ENCODE measurements at places on chromosomes 4 and X.
A peak's percentile ranks its signal among the peaks of the same experiment; 100 is the strongest.

- DNase-seq = no peak
Observed at GRCh38 chr4:174265916-174266315, 17.6 kb downstream of the FBXO8 start.

DNA sequence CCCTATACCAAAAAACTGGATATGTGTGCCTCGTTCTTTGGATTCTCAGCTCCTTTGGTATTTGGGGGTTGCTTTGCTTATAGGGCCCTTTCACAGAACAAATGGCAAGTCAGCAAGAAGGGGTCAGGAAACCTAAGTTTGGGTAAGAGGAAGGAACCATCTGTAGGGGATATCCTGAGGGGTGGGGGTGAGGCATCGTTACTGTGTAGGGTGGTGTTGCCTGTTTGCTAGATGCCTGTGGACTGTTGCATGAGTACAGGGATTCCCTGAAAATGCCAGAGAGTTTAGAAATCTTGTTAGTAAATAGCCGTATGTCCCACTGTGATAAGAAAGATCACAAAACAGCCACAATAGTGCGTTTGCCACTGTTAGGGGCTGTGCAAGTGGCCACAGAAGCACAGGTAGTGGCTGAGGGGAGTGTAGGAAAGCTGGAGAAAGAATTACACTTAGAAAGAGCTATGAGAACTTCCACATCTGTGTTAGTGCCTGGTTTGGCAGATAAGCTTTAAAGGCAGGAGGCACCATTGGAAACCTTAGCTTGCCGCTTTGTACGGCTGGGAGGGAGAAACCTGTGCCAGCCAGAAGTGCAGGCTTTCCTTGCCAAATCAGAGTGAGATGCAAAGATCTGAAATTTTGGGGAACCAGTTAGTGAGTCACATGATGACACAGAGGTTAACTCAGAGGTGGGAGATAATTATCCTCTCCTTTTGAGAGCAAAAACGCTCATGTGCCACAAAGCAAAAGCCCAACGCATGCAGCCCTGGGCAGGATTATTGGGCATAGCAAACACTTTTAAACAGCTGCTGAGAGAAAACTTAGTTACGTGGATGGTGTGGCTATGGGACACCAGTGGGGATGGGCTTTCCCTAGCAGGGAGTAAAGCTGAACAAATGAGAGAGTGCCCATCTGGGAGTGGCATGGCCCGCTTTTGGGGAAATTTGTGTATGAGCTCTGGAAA is 343.7 kb downstream of the ARAP2 start:
- DNase-seq = no peak

DNA sequence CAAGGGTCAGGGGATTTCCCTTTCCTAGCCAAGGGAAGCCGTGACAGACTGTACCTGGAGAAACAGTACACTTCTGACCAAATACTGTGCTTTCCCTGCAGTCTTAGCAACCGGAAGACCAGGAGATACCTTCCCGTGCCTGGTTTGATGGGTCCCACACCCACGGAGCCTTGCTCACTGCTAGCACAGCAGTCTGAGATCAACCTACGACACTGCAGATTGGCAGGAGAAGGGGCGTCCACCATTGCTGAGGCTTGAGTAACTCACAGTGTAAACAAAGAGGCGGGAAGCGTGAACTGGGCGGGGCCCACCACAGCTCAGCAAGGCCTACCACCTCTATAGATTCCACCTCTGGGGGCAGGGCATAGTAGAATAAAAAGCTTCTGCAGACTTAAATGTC is 48.7 kb upstream of the SRD5A3 start:
- DNase-seq = no peak

- DNase-seq = peak; percentile 12
Observed at GRCh38 chr4:153189016-153189801, 15.0 kb upstream of the TRIM2 start.

DNA sequence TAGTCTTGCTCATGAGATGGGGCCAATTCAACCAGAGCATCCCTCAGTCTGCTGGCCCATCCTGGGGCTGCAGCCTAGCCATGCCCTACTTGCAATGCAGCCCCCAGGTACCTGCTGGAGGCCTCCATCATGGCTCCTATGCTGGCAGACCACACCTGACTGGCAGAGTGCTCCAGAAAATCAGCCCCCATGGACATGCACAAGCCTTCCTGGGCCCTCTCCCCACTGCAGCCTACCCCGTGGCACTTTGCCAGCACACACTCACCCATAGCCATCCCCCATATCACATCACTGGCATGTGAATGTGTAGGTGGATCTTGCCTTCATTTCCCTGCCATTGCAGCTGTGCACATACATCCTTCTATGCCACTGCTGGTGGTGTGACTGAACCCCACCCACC is 381.8 kb downstream of the UBE2NL start:
- no peak for DNase-seq

DNA sequence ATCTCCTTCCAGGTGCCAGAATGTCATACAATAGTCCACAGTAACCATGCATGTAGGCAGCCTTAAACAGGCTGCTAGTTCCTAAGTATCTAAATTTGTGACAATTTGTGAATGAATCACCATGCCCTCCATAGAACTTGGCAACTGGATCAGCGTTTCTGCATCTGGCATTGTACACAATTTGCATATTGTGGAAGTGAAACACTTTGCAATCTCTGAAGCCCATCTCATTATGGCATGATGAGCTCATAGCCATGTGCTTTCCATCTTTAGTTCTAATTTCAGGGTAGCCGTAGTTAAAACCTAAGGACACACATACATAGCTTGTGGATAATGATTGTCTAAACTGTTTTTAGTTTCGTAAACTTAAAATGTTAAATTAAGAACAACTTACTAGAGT is 573.6 kb downstream of the PPP4R3C start:
- no peak for DNase-seq

GRCh38 chr4:152634110-152634760 is 45.6 kb downstream of the TMEM154 start:
- no peak for DNase-seq

GRCh38 chr4:145933134-145933533 is 5.5 kb downstream of the ZNF827 start:
- peak; percentile 40 for DNase-seq

- DNase-seq = peak; percentile 29
Observed at GRCh38 chrX:1657367-1658070, 42.7 kb downstream of the ASMT start.

GRCh38 chrX:69309074-69309792 is 144.0 kb upstream of the PJA1 start:
- DNase-seq = no peak

- no peak for DNase-seq
Observed at GRCh38 chr4:85368240-85368639, 106.7 kb upstream of the ARHGAP24 start.

- DNase-seq = peak; percentile 1
Observed at GRCh38 chr4:174826660-174827059, 2.4 kb downstream of the GLRA3 start.

GRCh38 chrX:101430457-101431078 is 22.5 kb downstream of the HNRNPH2 start:
- DNase-seq = no peak

DNA sequence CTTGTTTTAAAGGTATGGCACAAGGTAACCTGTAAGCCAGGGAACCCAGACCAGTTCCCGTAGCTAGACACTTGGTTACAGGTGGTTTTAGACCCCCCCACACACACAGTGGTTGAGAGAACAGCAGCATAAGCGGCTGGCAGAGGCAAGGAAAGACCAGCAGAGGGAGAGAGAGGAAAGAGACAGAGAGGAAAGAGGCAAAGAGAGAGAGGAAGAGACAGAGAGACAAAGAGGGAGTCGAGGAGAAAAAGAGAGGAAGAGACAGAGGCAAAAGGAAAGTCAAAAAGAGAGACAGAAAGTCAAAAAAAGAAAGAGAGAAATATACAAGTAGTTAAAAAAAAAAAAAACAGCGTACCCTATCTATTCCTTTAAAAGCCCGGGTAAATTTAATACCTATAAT is 19.5 kb upstream of the PCSK1N start:
- DNase-seq = peak; percentile 4

- DNase-seq = no peak
Observed at GRCh38 chr4:829291-829690, 3.4 kb upstream of the CPLX1 start.

- peak; percentile 84 for DNase-seq
Observed at GRCh38 chr4:156475322-156475721, 496.3 kb downstream of the PDGFC start.

DNA sequence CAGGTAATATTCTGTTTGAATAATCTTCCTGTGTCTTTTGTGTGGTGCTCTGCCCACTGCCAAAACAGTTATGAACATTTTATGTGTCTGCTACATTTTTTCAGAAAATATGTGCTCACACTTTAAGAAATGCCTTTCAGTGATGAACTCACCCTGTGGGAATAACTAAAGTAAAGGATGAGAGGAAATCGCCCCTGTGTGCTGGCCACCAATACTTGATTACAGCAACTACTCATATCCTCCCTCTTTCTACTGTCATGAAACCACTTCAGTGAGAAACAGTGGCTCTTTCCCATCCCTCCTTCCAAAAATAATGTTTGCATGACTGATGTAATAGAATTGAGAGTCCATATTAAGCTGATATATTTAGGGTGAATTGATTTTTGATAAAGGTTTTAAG is 900.9 kb downstream of the RAB28 start:
- DNase-seq = no peak
